Fibroblast of skin of left quadriceps (primary cell): ENCODE measurements at places on chromosomes 1 and 21.

GRCh38 chr1:231315887-231316286, 21.8 kb downstream of the EXOC8 start:
- DNase-seq: no peak

DNA sequence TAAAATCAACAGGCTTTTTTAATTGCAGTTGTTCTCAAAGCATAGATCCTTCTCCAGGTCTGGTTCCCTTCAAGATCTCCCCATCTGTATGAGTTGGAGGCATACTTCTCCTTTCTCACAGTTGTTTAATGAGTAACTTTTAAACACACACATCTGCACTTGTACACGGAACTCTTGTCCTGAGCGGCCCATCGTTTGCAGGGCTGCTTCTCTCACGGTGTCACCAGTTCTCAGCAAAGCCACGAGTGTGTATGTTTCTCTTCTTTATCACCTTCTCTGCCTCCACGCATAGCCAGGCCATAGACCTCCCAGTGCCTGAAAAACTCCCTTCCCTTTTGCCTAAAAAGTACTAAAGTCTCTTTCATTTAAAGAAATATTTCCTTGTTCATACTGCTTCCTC, 68.7 kb upstream of the ROR1 start:
- DNase-seq: no peak

GRCh38 chr1:205316161-205316566, 5.4 kb downstream of the NUAK2 start:
- DNase-seq: no peak

DNA sequence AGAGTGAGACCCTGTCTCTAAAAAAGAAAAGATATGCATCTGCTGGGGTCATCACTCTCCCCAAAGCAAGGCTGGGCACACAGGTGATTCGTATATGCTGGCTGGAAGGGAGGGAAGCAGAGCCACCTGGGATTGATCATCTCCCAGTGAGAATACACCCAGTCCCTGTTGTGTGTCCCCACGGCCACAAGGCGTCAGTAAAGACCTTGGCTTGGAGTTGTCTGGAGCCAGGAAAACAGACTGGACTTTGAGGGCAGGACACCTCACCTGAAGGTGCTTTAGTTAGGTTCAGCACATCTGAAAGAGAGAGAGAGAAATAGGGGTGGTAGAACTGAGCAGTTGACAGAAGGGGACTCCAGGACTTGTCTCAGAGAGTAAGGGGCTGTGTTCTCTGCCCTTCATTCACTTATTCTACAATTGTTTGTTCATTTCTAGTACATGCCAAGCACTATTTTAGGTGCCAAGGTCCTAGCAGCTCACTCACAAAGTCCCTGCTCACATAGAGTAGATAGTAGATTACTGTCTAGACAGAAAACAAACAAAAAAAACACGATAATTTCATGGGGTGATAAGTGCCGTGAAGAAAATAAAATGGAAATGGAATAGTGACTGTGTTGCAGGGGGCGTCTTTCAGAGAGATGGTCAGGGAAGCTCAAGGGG, 13.5 kb downstream of the CITED4 start:
- DNase-seq: peak; percentile 34

DNA sequence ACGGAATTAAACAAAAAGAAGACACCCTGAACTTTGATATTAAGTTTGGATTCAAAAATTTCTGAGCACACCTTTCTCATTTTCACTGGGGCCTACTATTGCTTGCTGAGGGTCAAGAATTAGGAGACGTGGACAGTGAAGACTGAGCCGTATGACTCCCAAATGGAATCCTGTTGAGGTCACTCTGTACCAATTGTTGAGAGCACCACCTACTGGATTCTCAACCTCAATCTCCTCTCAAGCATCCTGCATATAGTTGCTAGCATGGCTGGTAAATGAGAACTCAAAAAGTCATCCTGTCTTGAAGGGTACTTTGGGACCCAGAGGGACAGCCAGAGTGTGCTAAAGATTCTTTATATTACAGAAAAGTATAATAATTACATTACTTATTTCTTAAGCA, 20.2 kb upstream of the MTR start:
- DNase-seq: no peak

- peak; percentile 54 for DNase-seq
These were observed 21.3 kb downstream of the SCAF4 start for GRCh38 chr21:31710586-31710985.

- peak; percentile 28 for DNase-seq
These were observed 12.4 kb downstream of the FYB2 start for GRCh38 chr1:56806804-56807203.

DNA sequence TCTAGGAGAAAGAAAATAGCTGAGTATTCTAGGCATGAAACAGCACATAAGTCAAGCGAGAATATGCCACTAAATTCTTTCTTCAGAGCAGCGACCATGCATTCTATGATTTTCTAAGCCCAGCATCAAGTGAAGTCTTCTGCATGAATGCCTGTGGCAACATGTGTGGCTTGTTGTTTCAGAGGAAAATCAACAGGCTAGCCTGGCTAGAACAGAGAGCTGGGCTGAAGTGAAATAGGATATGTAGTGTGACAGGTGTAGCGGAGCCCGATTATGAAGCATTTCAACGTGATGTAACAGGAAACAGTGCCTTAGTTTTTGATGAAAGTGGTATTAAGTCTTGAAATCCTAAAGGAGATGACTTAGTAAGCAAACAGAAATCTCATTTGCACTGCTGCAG, 7.0 kb downstream of the CSDE1 start:
- DNase-seq: no peak

GRCh38 chr1:6121021-6121421, 59.1 kb downstream of the CHD5 start:
- DNase-seq: no peak

DNA sequence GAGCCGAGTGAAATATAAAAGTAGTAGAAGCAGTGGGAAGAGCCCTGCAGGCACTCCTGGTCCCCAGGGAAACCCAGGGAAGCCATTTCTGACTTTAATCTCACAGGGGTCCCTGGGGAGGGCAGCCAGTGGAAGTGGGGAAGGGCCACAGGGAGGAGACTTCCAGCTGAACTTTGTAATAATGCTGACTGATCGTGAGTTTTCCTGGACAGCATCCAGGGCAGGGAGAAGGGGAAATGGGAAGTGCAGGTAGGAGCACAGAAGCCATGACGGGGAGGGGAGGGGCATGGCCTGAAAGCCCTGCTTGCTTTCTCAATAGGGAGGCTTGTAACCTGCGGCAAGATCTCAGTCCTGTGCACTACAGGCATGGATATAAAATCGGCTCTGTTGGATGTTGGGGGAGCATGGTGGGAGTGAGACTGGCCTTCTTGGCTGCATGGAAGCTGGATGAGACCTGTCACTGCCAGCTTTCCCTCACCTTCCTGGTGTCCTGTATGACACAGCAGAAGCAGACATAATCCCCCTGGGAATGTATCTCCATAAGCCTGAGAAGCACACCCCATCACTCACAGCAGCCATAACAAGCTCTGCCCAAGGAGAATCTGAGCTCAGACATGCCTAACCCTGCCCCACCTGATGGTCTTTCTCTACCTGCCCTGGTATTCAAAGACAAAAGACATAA, 15.1 kb upstream of the MX1 start:
- no peak for DNase-seq

GRCh38 chr1:198889101-198889500, 250.3 kb downstream of the PTPRC start:
- no peak for DNase-seq

DNA sequence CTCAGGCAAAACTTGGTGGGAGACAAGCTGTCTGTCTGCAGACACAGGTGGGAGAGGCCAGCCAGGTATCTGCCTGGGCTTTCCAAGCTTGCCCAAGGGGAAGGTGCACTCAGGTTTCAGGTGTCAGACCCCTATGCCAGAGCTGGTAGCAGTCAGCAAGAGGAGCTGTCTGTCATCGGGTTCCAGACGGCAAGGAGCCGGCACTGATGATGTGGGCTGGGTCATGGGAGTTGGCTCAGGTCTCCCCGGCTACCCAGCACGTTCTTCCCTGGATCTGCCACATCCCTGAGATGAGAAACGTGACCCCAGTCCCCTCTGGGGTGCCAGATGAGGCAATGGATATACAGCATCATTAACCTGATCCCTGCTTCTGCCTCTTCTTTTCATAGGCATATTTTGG, 23.0 kb downstream of the TMCC2 start:
- no peak for DNase-seq

- DNase-seq: no peak
These were observed 40.3 kb upstream of the RUNX3 start for GRCh38 chr1:24970399-24970753.

DNA sequence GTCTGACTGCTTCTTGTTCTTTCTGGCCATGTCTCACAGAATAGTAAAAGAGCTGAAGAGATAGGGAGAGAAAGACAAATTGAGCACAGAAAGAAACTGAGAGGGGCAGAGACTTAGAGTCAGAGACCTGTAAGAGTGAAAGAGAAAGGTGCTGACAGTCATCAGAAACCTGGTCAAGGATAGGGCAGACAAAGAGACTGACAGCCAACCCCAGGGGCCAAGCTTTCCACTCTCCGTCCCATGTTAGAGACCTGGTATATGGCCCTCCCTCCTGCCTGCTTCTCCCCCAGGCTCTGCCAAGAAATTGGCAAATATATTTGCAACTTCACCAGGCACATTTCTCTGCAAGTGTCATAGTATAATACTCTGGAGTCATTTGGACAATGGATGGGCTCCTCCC, 64.6 kb downstream of the RHBG start:
- DNase-seq: no peak

- no peak for DNase-seq
These were observed 31.6 kb downstream of the IFI44 start for GRCh38 chr1:78681265-78681664.

DNA sequence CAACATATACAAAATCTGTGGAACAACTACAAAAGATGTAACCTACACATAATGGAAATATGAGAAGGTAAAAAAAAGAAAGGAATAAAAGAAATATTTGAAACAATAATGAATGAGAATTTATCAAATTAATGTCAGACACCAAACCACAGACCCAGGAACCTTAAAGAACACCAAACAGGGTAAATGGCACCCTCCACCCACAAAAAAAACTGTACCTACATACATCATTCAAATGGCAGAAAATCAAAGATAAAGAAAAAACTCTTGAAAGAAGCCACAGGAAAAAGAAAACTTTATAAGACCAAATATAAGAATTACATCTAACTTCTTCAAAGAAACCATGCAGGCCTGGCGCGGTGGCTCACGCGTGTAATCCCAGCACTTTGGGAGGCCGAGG, 54.0 kb downstream of the IL12RB2 start:
- DNase-seq: no peak

GRCh38 chr1:21491488-21492355, 17.5 kb upstream of the ALPL start:
- DNase-seq: peak; percentile 69

GRCh38 chr1:116067566-116067890, 43.7 kb upstream of the MAB21L3 start:
- DNase-seq: peak; percentile 89

GRCh38 chr1:183070923-183071618, 47.9 kb downstream of the LAMC1 start:
- DNase-seq: peak; percentile 83

- no peak for DNase-seq
These were observed 633.3 kb upstream of the CAMK1G start for GRCh38 chr1:208950206-208950605.

GRCh38 chr1:62682531-62682930, 5.7 kb downstream of the DOCK7 start:
- no peak for DNase-seq

DNA sequence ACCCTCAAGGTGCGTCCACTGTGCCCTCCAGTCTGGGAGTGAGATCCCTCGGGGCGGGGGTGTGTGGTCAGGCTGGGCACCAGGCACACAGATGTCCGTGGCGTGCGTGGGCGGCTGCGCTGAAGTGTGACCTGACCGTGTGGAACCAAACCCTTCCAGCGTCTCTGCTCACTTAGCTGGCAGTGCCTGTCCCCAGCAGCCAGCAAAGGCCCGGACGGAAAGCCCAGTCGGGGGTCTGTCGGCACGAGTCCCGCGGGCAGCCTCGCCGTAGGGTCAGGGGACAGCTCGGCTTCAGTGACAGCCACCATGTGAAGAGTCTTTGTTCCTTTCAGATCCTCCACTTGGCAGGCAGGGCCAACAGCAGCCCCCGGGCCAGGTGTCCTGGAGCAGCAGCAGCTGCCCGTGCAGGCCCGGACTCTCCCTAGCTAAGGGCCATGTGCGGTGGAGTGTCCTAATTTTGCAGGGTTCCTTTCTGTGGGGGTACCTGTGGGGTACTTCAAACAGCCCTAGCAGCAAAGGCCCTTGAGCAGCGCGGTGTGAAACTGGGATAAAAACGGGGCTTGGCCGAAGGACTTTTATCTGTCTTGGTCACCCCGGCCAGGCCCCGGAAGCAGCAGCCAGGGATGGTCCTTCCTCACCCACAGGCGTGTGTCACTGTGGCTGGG, 11.6 kb downstream of the TTLL10 start:
- no peak for DNase-seq

- no peak for DNase-seq
These were observed 427 bp downstream of the AKR7A2 start for GRCh38 chr1:19311503-19311930.

DNA sequence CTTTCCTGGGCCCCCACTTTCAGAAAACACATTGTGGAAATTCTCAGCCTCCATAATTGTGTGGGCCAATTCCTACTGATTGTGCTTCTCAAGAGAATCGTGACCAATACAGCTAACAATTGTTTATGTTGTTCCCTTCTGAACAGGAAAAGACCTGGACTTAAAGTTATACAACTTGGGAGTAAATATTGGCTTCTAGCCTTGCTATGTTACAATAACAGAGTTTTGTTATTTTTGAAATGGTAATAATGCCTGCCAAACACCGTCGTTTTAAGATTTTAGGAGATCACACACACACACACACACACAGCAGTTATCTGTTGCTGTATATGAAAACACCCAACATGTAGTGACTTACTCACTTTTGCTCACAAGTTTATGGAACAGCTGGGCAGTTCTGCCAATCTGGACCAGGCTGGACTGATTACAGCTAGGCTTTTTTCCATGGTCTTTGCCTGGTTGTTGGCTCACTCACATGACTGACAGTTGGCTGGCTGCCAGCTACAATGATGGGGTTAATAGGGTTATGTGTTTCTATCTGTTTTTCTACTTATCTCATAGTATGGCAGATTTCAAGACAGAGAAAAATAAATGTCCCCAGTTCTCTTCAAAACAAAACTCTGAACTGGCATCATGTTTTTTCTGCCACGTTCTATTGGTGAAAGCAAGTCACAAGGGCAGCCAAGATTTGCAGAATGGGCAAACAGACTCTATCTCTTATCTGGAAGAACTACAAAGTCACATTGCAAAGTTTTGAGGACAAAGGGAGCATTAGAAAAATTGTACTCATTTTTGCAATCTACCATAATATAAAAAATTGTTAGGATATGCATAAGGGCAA, 447.5 kb downstream of the NEGR1 start:
- DNase-seq: no peak

GRCh38 chr1:206776229-206776628, 3.9 kb upstream of the IL10 start:
- DNase-seq: no peak
